Stimulated activated CD4-positive, alpha-beta T cell treated with anti-CD3 and anti-CD28 coated beads, Interleukin-1b, Interleukin-23, amount 100 ng/mL, for 1 hour (primary cell): ENCODE measurements at places on chromosomes 4 and X.
A peak's percentile ranks its signal among the peaks of the same experiment; 100 is the strongest.

DNA sequence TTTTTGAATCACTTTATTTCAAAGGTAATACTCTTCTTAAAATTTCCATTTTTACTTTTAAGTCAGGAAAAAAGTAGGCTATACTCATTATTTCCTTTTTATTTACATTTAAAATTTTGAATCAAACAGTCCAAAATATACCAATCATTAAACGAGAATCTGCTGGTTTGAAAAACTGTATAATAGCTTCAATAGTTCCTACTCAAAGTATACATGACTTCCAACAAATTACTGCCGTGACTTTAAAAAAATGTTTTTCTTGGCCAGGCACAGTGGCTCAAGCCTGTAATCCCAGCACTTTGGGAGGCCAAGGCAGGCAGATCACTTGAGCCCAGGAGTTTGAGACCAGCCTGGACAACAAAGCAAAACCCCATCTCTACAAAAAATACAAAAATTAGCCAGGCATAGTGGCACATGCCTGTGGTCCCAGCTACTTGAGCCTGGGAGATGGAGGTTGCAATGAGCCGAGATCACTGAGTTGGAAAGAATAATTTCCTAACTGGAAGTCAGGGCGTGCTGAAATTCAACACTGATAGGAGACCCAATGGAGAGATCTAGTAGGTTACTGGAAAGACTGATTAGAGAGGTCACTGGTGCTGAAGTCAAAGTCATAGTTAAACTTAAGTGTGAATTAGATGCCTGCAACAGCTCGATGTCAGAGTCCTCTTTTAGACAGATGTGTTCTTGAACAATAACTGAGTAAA, 9.0 kb downstream of the KLHL8 start:
- no peak for DNase-seq

- no peak for DNase-seq
These were observed 197.9 kb downstream of the PRDM5 start for GRCh38 chr4:120724656-120725055.

- no peak for DNase-seq
These were observed 27.8 kb upstream of the FGFBP2 start for GRCh38 chr4:15990570-15991285.

GRCh38 chr4:10856271-10856782, 171.8 kb upstream of the CLNK start:
- DNase-seq: no peak

GRCh38 chr4:2102045-2102883, 43.1 kb downstream of the NAT8L start:
- no peak for DNase-seq

DNA sequence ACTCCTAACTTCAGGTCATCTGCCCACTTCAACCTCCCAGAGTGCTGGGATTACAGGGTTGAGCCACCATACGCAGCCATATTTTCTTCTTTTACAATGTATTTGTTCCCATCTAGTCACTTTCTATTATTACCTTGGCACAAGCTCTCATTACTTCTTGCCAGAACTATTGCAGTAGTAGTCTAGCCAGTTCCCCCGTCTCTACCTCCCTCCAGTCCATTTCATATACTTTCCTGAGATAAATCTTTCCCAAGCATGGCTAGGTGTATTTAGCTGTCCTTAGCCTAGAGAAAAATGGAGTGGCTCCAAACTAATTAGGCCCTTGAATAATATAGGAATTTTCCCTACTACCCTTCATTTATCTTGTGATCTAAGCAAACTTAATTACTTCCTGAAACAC, 412.2 kb downstream of the RPA4 start:
- no peak for DNase-seq

DNA sequence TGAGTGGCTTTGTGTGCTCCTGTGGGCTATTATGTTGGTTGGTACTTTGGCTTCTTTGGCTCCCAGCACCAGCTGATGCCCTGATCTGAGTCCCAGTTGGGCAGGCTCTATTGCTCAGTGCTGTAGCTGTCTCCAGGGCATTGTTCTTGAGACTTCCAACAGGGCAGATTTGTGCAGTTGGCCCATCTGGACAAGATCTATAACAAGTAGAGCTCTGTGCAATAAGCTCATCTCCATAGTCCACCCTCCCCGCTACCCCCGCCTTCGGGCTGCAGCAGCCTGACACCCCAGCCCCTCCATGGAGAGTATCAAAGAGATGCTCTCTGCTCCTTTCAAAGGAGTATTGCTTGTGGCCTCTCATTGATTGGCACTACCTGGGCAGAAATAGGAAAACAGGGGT, 5.8 kb upstream of the TMEM31 start:
- DNase-seq: no peak

DNA sequence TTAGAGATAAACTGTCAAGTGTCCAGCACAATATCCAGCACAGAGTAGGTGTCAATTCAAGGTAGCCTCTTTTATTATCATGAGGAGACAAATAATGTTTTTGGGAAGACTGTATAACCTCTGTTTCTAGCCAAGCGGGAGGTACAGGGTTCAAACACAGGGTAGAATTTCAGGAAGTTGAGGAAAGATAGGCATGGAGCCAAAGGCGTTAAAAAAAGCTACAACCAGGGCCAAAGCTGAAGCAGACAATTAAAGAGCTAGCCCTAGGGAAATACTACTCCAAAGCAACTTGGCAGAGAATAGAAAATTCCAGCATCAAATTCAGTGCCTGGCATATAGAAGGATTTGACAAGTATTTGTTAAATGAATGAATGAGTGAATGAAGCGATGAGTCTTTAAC, 40.0 kb upstream of the CASK start:
- DNase-seq: no peak

DNA sequence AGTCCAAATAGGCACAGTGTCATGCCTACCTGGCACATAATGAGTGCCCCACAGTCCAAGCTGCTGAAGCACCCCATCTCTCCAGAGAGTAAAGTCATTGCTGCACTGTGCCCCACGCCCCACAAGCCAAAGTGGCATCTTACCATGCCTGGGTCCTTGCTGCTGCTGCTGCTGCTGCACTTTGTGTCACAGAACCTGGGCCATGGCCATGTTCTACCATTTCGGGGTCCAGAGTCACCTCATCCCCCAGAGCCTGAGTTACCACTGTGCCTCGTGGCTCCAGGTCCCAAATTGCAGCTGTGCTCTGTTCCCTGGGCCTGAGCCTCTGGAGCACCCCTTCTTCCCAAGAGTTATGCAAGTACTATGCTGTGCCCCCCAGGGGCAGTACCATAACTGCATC, 40.5 kb downstream of the SLC10A7 start:
- DNase-seq: no peak

DNA sequence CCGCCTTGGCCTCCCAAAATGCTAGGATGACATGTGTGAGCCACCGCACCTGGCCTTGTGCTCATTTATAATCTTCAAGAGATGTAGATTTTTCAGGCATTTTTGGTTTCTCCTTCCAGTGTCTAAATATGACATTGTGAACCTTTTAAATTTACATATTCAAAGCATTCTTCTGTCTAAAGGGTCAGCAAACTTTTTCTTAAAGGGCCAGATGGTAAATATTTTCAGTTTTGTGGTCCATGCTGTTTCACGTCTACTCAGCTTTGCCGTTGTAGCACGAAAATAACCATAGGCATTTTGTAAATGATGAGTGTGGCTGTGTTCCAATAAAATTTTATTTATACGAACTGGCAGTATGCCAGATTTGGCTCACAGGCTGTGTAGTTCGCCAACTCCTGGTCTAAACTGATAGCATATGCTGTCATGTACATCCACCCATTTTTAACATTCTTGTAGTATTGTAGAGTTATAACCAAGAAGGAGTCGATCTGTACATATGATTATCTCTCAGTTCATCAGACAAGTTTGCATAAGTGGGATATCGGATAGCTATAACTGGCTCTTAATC, 12.7 kb upstream of the GCNA start:
- no peak for DNase-seq

- DNase-seq: no peak
These were observed 7.7 kb upstream of the UGT2B10 start for GRCh38 chr4:68808060-68808459.

DNA sequence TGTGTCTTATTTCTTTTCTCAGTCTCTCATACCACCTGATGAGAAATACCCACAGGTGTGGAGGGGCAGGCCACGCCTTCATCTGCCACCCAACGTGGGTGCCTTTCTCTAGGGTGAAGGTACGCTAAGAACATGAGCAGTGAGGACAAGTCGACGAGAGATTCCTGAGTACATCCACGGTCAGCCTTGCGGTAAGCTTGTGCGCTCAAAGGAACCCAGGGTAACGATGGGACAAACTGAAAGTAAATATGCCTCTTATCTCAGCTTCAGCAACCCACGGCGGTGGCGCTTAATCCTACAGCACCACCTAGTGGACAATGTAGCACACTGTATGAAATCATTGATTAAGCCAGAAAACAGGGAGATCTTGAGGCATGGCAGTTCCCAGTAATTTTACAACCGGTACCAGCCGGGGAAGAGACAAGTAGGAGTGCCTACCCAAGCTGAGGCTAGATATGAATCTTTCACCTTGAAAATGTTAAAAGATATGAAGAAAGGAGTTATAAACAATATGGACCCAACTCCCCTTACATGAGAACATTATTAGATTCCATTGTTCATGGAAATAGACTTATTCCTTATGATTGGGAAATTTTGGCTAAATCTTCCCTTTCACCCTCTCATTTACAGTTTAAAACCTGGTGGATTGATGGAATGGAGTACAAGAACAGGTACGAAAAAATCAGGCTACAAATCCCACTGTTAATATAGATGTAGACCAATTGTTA, 63.0 kb downstream of the ZNF732 start:
- DNase-seq: peak; percentile 17

DNA sequence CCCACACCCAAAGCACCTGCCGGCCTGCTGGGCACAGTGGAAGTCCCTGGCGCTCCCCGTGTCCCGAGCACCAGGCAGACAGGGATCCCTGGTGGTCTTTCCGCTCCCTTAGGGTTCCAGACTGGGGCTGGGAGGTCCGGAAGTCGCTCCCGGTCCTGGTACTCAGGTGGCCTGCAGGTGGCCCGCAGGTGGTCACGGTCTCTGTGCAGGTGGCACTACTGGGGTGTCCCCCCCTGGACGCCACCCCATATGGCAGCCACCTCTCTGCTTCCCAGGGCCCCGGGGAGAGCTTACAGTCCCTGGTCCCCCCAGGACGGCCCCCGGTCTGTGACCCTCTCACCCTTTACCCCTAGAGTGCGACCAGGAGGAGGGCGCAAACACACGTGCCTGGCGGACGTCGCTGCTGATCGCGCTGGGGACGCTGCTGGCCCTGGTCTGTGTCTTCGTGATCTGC, 13.6 kb downstream of the SLC25A6 start:
- DNase-seq: no peak

GRCh38 chrX:9279234-9279544, 185.7 kb upstream of the TBL1X start:
- DNase-seq: no peak

- DNase-seq: no peak
These were observed 10.2 kb upstream of the N4BP2 start for GRCh38 chr4:40046311-40046980.
